ENCODE measurements at places on chromosomes 1 and 21.
A peak's percentile ranks its signal among the peaks of the same experiment; 100 is the strongest.

- DNase-seq, result no peak
These were observed 37.8 kb downstream of the NGF start for GRCh38 chr1:115300087-115300876.

- no peak for DNase-seq
These were observed 84.9 kb downstream of the VWA5B1 start for GRCh38 chr1:20375563-20375962.

DNA sequence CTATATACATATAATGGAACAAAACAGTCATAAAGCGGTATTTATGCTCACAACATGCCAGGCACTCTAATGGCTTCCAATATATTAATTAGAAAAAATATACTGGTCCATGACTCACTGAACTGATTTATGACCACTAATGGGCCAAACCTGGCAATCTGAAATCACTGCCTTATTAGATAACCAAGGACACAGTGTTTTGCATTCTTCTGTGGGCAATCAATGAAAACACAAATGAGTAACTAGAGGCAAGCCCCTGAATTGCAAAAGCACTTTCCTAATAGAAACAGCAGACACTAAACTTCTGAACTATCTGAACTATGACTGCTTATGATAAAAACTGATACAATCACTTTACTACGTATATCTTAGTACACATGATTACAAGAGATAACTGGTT is 3.5 kb downstream of the GCLM start:
- DNase-seq, result no peak

GRCh38 chr1:241883159-241883558 is 35.2 kb downstream of the EXO1 start:
- DNase-seq, result no peak

DNA sequence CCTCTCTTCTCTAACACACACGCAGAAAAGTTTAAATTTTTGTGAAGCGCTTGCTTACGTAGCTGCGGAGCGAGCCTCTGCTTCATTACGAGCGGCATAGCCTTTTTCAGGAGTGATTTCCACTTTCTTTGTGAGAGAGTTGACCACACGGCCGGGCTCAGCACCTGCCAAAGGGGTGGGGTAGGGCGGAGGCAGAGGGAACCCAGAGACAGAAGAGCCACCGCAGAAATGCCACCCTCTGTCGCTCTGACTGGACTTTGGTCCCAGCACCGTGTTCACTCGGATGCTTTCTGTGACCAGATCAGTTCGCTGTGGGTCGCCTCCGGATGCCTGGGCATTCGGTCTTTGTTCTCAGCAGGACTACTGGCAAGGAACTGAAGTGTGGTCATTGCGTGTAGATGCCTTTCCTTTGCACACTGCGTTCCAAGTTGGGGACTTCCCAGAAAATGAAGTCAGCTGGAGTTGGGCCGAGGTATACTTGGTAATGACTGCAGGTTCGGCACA is 883 bp downstream of the CHODL start:
- no peak for DNase-seq

DNA sequence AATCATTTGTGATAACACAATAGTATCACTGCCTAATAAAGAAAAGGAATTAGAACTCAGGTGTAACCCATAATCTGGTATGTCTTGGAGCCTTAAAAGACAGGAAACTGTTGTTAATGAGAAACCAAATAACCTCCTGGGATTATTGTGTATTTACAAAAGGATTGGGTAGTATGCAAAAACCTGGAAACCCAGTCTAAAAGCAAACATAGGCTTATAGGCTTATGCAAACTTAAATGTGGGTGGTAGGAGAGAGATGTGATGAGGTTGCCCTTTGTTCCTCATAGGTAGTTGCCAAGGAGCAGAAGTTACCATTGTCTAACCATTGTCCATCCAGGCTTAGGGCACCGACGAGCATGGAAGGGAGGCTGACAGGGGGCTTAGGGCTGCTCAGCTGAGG is 165.8 kb downstream of the AK5 start:
- DNase-seq, result no peak

DNA sequence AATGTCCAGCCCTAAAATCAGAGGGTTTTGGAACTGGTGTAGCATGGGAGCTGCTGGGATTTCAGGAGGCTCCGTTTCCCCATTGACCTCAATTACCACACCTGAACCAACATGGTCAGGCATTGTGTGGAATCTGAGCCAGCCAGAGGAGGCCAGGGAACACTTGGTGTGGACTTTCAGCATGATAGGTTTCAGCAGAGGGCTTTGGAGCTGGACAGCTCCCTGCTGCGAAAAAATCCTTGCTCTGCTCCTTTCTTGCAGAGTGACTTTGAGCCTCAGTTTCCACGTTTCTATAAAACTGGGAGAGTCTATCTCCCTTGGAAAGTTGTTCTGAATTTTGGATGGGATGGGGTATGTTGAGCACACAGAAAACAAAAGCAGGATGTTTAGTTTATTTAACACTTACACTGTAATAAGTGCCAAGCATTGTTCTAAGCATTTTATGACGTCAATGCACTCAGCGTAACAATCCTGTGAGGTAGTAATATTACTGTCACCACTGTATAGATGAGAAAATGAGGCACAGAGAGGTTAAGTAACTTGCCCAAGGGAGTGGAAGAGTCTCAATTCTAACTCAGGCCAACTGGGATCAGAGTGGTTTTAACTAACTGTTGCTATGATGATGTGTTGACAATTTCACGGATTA is 168.0 kb downstream of the GRIK3 start:
- DNase-seq, result no peak

GRCh38 chr21:25385911-25386474 is 221.3 kb downstream of the MRPL39 start:
- DNase-seq, result peak; percentile 49

DNA sequence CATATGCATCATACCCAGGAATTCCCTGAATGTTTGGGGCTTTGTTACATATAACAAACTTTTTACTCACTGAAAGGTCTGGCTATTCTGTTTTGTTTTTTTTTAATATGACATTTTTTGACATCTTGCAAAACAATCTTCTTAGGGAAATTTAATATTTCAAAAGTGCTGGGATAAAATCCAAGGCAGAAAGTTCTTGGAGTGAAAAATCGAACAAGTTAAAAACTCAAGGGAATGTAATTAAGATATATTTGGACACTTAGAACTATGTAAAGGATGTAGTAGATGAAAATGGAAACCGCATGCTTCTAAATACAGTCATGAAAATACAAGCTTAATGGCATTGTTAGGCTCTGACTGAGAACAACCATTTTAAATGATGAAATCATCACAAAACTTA is 8.6 kb downstream of the CHODL start:
- DNase-seq, result no peak

- no peak for DNase-seq
These were observed 60.8 kb upstream of the PRKACB start for GRCh38 chr1:84083307-84083706.

DNA sequence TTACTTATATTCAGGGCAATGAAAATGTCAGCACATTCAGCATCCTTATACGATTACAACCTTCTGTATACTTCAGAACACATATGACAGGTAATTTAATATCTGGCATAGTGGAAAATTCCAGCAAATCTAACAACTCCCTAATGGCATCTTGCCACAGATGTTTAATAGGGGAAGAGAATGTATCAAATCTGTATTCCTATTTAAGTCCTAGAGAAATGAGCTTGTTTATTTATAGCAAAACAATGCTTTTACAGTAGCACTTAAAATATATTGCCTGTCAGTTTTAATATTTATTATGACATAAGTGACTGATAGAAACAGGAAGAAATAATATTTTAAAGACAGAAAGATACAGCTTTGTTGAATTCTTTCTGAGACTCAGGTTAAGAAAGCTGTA is 1101.8 kb upstream of the B3GALT2 start:
- DNase-seq, result no peak

DNA sequence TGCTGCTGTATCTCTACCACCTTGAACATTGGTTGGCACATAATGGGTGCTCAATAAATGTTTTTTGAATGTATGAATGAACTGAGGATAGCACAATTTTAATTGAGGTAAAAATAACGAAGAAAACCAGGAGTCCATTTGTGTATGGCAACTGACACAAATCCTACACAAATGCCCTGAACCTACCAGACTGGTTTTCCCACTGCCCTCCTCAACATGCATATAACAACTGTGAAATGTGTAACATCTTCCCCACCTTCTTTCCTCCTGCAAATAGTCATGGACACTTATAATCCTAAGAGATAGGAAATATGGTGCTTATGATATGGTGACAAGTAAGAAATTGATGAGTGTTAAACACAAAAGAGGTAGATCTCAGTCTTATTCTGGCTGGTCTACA is 9.9 kb upstream of the LMO4 start:
- no peak for DNase-seq

GRCh38 chr1:220757441-220757840 is 9.3 kb downstream of the MTARC2 start:
- no peak for DNase-seq

GRCh38 chr1:40868051-40868723 is 6.0 kb upstream of the CITED4 start:
- DNase-seq, result no peak

DNA sequence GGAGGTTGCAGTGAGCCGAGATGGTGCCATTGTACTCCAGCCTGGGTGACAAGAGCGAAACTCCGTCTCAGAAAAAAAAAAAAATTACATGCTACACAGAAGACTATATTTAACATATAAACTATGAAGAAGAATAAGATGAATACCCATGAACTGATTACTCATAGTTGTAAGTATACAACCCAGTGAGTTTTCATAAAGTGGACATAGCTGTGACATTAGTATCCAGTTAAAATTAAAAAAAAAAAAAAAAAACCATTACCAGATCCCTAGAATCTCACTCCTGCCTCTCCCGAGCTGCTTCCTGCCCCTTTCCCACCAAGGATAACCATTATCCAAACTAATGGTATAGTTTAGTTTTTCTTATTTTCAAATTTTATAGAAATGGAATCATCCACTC is 37.4 kb downstream of the UBE4B start:
- no peak for DNase-seq

- peak; percentile 49 for DNase-seq
These were observed 20.0 kb downstream of the MEF2D start for GRCh38 chr1:156480411-156481192.

DNA sequence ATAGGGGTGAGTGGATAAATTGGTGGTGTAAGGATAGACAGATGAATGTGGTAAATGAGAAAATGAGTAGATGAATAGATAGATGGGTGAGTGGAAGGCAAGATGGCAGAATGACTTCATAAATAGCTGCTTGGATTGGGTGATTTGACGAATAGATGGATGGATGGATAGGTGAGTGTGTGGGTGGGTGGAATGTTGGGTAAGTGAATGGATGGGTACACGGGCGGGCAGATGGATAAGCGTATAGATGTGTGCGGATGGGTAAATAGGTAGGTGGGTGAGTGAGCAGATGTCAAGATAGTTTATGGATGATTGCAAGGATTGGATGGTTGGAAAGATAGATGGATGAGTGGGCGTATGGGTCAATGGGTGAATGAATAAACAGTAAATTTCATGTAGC is 59.3 kb downstream of the EPHB2 start:
- DNase-seq, result no peak

DNA sequence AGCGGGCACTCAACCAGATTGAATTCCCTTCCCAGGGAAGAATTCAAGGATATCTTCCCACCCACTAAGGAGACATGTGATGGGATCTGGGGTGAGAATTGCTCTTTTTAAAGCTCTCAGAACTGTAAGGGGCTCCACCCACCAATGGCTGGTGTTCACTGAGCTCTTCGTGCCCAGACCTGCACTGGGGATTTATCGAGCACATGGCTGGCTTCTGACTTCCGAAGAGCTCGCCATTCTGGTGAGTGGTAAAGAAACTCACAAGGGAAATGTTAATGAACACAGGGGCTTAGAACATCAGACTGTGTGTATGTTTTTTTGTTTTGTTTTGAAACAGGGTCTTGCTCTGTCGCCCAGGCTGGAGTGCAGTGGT is 9.8 kb downstream of the PADI3 start:
- no peak for DNase-seq

DNA sequence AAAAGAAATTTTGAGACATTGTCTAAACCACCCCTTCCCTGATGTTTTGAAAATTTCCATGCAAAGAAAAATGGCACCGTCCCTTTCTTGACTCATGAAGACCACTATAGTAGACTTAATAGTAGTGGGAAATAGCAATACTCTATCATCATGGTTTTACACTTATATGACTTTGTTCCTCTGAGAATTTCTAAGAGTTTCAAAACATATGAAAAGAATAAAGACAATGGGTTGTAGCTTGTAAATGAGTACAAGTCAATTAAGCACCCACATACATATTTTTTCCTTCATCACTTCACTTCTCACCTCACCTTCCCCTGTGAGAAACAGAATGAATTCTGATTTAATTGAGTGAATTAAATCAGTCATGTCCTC is 151.7 kb downstream of the LYPLAL1 start:
- DNase-seq, result no peak

- no peak for DNase-seq
These were observed 836 bp downstream of the CDC7 start for GRCh38 chr1:91501523-91501851.

- DNase-seq, result no peak
These were observed 137.1 kb upstream of the CD34 start for GRCh38 chr1:208047975-208048374.

GRCh38 chr21:33881689-33882440 is 33.7 kb downstream of the ATP5PO start:
- no peak for DNase-seq

DNA sequence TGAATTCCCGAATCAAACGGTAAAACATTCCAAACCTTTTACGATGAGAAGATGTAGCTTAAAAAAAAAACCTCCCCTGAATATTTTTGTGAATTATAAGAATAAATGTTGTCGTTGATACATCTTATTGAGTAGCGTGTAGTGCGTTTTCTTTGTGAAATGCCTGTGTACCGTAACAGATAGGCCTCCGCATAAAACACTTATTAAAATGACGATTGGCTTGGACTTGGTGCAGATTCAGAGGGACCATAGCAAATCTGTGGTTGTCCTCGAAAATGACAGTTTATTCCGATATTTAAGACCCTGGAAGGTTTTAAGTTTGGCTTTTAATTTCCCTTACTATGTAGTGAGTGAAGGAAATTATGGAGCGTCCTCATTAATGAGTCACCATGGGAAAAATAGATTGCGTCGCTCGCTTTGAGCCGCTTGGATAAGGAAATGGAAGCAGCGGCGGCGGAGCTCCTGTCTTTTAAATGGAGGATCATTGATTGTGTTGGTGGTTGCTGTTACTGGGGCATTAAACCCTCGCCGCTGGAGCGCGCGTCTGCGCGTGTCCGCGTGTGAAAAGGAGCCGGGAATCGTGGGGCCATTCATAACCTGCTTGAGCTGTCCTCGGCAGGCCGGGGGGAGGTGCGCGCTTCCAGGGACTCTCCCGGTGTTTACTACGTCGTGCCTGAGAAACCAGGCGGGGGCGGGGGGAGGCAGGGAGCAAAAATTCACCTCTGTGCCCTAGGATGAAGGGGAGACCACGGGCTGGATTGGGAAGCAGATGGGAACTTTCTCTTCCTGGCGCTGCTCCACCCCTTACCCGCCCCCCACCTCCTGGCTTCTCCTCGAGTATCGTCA is 1.6 kb downstream of the SPEN start:
- DNase-seq, result peak; percentile 75
